ENCODE measurements at places on chromosomes 2 and 18.

- no peak for DNase-seq
These were observed 105.6 kb downstream of the PRPF40A start for GRCh38 chr2:152611458-152612231.

DNA sequence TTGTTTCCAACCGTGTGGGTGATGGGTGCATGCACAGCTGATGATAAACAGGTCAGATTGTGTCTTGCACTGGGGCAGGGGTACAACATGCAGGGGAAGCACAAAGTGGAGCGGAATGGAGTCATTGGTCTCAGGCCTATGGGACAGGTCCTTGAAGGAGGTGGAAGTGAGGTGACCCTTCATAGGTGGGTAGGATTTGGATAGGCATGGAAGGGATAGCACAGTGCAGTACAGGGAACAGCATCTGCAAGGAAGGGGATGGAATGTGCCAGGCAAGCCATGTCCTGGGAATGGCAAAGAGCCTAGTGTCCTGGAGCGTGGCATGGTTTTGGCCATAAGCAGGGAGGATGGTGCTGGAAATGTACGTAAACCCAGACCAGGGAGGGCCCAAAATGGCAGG lies 143.9 kb downstream of the CAPN13 start:
- no peak for DNase-seq

DNA sequence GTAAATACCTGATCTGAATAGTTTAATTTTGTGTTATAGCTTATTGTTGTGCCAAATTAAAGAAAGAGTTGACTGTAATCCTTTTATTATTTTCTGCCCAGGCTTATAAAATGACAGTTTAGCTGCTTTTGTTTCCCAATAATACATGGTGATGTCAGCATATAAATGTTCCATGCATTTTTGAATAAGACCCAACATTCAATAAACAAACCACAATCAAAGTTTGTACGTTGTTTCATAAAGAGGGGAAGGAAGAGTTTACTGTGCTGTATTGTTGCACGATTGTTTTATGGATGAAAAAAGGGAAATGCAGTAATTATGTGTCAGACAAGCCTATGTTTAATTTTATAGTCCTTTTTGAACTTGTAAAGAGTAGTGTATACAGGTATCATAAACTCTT lies 177.2 kb upstream of the SCN7A start:
- DNase-seq, result no peak

GRCh38 chr2:14778015-14778414 lies 145.5 kb downstream of the LRATD1 start:
- no peak for DNase-seq

DNA sequence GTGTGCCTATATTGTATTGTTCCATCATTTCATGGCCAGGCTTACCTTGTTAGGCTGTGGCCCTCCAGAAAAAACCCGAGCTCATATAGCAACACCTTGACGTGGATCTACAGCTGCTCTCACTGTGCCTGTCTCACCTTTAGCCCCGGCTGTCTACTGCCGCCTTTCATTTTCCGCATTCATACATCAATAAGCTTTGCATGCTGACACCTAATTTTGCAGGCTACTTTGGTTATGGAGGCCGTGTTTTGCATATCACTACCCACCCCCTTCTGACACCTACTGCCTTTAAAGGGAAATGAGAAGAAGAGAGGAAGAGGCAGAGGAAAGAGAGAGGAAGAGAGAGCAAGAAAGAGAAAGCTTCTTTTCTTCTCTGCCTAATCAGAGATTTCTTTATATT lies 702.9 kb downstream of the BCL11A start:
- no peak for DNase-seq

DNA sequence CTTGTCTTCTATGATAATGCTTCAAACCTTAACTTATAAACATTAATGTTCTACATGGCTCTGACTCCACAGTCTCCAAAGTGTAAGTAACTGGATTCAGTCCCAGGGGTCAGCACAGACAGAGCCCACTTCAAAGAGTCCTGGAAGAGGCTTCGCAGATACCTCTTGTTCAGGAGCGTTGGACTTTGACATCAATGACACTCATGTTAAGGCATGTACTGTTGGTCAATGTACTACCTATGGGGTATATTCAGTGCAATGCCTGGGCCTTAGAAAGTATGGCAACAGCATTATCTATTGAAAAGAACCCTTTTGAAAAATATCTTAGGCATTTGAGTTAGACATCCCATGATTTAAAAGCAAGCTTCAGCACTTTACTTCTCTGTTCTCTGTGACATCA lies 143.1 kb downstream of the GRB14 start:
- no peak for DNase-seq

- DNase-seq, result no peak
These were observed 69.5 kb downstream of the ASAP2 start for GRCh38 chr2:9276074-9276473.

Measured in T1000 (cell line).